NCI-H2081 treated with DMSO at 0.1 percent for 48 hours (cell line): ENCODE measurements at places on chromosomes 1 and 21.
A peak's percentile ranks its signal among the peaks of the same experiment; 100 is the strongest.

- no peak for DNase-seq
Measured at GRCh38 chr1:111988743-111989453, 570 bp downstream of the KCND3 start.

DNA sequence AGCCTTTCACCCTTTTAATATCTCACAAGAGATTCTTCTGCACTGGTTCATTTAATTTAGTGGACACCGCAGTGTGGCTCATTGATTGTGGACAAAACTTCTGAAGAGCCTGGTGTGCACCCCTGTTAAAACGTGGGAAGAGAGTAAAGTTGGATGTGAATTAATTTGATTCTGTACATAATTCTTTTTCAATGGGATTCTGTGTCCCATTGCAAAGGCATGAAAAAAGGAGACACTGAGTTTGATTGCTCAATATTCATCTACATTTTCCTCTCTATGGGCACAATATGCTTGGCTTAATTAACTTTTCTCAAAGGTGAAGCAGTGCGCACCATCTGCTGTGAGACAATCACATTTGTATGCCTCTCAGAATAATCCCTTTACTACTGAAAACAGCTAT, 95.1 kb downstream of the BARHL2 start:
- no peak for DNase-seq

DNA sequence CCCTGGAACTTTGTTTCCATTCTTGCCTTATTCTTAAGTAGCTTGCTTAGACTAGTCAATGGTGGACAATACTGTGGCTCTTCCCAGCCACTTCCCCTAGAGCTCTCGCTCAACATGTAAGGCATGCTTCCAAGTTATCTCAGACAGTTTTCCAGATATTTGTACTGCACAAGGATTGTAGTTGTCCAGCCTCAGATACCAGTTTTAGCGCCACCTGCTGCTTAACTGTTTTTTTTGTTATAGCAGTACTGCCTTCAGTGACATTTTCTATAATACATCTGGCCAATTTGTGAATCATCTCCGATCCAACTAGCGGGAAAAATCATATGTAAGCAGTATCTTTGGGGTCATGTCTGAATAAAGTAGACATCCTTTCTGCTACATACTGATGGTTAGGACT, 346.7 kb upstream of the ADGRL4 start:
- no peak for DNase-seq

- no peak for DNase-seq
Measured at GRCh38 chr1:31839662-31840343, 24.0 kb upstream of the SPOCD1 start.

- no peak for DNase-seq
Measured at GRCh38 chr1:61095470-61095812, 13.1 kb downstream of the NFIA start.

- DNase-seq = no peak
Measured at GRCh38 chr1:9235096-9235459, 504 bp downstream of the H6PD start.

DNA sequence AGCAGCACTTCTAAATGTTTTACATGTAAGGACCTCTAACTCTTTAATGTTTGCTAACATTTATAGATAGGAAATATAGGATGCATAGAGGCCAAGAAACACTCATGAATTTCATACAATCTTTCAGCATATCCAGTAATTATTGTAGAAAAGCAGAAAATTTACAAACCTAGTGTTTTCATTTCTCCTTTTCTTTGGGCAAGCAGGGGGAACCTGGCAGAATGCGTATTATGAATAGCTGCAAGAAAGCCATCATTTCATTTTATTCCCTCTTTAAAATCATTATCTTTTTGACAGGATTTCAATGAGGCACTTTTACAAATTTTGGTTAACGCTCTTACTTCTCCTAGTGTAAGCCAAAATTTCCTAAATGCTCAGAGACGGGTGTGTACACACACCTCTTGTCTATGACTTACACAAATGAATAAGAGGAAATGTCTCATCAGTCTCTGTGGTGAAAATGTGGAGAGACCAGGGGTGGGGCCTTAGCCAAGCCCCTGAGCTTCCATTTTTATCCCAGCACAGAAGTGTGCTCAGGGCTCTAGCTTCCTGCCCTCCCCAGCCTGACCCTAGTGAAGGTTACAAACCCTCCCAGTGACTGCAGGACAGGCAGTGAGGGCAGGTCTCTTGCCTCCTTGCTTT, 91.6 kb downstream of the LRRC8C start:
- no peak for DNase-seq

DNA sequence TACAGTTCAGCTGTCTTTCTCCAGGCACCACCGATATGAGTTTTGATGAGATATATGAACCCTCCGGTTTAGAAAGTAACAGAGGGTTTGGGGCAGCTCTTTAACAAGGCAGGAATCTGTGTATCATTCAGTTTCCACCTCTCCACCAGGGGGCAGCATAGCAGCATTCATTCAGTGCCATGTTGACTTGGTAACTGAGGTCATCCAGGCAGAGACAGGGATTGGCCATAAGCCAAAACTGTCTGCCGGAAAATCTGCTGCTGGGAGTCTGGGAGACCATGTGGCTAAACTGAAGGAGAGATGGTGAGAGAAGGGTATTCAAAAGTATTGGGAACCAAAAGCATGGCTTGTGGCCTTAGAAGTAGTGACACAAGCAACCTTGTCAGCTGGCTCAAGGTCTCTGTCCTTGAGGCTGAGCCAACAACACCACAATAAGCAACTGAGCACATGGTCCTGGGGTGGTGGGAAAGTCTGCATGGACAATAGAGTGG, 98.5 kb downstream of the LMX1A start:
- peak; percentile 66 for DNase-seq

GRCh38 chr1:79982211-79982610, 975.7 kb upstream of the ADGRL4 start:
- no peak for DNase-seq

DNA sequence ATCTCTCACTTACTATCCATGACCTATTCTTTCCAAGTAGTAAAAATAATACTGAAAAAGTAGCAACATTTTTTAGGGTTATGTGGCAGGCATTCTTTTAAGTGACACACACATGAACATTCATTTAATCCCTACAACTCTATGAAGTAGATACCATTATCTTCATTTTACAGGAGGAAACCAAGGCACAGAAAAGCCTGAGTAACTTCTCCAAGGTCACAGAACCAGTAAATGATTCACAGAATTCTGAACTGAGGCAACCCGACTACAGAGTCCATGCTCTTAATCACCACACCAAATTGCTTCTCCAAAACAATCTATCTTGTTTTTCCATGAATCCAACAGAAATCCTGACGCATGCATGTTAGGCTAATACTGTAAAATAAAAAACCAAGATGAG, 17.5 kb downstream of the FUBP1 start:
- no peak for DNase-seq

GRCh38 chr1:222994511-222995235, 148.4 kb downstream of the TLR5 start:
- DNase-seq = no peak

DNA sequence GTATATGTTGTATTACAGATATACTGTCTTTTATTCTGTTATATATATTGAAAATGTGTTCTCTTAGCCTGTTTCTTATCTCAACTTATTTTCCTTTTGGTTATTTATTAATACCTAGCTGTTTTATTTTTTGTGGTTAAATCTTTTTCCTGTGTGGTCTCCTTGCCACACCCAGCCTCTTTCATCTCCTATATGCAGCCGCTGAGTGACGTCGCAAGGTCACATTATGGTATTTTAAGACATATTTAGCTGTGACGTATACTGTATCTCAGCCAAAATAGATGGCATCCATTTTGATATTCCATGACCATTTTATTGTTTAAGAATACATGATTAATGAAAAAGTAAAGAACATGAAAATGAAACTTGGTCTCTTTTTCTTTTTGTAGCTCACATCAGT, 29.1 kb downstream of the CENPF start:
- DNase-seq = no peak

DNA sequence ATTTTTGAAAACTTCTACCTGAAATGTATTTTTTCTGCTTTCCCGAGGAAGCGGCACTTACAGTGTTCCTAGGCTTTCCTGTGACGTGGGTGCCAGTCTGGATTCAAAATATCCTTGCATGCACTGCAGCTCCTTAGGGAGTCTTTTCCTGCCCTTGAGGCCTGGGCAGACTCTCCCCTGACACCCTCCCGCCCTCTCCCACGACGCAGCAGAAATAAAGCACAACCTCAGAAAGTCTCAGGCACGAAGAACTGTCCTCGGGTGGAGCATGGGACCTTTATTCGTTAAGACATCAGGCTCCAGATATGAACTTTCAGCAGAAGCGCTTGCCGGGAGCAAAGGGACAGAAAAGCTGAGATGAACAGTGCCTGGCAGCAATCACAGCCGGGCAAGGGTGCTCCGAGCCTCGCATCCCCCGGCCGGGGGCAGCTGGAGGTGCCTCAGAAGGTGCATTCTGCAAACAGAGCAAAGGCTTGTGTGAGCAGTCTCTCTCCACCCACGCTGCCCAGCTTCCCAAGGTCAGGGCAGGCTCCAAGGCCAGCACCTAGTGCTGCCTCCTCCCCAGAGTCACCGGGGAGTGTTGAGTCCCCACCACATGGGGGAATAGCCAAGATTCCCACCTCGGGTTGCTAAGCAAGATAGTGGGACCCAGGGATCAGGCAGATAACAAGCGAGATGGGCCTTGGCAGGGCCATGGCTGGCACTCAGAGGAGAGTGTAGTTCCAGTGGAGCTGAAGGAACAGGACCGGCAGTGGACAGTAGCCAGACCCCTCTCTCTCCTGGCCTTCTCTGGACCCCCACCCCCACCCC, 3.2 kb downstream of the TFF3 start:
- no peak for DNase-seq

GRCh38 chr1:59997479-59998115, 71.0 kb upstream of the CYP2J2 start:
- DNase-seq = no peak

DNA sequence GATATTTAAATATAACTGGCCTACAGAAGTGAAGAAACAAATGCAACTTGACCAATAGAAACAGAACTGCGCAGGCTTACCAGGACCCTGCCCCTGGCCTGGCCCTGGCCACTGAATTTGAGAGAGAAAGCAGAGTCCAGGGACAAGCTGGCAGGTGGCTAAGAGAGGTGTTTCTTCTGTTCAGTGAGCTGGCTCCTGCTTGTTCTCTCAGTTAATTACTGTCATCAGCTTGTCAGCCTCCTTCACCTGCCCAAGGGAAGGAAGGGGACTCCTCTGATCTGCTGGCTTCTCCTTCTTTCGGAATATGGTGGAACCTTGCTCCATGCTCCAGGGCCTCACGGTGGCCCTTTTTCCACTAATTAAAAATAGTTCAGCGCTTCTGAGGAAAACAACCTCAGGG, 388.4 kb downstream of the DISC1 start:
- DNase-seq = no peak

- no peak for DNase-seq
Measured at GRCh38 chr1:116743535-116743934, 10.7 kb upstream of the CD2 start.

DNA sequence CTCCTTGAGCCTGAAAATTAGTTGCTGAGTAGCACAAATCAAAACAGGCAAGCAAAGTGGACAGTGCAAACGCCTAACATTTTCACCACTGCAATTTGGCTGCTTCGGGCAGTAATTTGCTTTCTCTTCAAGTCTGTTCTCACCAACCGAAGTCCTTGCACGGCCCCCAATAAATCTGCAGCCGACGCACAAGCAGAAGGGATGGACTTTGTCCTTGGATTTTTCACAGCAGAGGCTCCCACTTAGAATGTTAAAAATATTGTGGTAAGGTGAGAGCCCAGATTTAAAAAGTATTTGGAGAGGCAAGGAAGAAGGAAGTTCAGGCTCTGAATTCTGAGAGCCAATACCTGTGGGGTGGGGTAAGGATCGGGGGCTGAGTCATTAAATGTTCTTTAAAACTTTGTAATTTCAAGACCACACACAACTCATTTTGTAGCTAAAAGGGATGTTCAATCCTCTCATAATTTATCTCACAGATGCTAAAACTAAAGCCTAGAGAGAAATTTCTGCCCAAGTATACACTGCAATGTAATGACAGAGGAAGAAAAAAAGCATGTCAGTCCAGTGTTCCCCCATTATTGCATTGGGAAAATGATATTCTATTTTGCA, 6.2 kb downstream of the CD247 start:
- no peak for DNase-seq

DNA sequence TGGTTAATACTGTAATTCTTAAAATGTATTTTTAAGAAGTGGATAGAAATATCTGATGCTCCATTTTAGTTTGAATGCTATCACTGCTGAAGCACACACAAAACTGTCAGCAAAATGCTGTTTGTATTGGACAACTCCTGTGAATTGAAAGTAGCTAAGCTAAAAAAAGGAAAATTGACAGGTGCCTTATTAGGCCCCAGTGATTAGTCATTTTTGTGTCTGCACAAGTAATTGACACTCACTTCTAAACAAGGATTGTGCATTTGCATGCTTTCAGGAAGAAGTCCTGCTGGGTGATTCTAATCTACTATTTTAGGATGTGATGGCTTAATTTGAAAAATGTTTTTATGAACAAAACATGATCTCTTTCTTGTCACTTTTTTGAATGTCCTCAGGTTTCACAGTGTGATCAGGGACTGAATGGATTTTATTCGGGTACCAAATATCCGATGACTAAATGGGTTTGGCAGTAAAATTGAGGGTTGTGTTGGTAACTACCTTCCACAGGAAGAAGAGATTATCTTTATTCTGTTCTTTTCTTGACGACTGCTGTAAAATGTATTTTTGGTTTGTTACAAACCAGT, 13.0 kb upstream of the MAP3K7CL start:
- DNase-seq = no peak

DNA sequence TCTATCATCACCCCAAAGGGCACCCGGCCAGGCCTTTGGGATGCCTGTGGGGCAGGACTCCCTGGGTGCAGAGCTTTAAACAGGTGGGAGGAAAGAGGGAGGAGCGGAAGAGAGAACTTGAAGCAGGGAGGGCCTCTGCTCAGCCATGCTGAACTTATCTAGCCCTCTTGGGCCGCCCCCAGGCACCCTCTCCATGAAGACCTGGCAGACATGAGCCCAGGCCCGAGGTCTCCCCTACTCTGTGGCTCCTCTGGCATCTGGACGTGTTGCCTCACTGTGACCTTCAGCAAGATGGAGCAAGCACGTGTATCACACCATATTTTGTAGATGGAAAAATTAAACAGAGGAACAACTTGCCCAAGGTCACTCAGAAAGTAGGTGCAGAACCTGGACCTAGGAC, 711.4 kb downstream of the MATN1 start:
- no peak for DNase-seq

DNA sequence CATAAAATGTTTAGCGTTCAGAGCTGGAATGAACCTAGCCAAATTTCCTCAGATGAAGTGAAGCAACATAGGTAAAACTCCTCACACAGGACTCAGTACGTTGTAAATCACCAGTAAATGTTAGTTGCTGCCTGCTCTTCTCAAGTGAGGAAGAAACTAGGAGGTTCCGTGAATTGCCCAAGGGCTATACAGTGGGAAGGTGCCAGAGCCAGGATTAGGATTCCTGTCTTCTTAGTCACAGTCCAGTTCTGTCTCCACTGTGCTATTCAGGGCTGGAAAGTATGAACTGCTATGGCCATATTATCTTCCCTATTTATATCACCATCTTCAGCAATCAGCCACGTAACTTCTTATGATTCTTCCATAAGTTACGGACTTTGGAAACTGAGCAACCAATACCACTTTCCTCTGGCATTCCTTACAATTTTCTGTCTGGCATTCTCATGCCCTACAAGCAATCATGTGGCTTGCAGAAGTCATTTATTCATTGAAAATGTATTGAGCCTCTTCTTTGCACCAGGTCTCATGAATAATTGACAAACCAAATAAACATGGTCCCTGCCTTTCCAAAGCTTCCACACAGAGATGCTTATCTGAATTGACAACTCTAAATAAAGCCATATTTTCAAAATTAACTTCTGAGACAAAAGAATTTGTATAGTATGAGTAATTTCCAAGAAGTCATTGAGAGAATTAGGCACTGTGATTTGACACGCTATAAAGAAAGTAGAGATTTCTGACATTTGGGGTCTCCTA, 271.6 kb upstream of the SGIP1 start:
- no peak for DNase-seq

GRCh38 chr1:32045772-32046171, 27.0 kb upstream of the TMEM39B start:
- no peak for DNase-seq
